T-helper 17 cell (primary cell): ENCODE measurements at places on chromosomes 1 and 21.

GRCh38 chr1:246450611-246451251, 56.3 kb downstream of the SMYD3 start:
- H3K27me3 ChIP-seq, result no peaks in the 10 kb centered on the region
- H3K4me1 ChIP-seq, result peaks cover 13% of the 10 kb centered on the region
- H3K27ac ChIP-seq, result no peak overlapping the region
- peaks cover 3% of the 10 kb centered on the region for H3K36me3 ChIP-seq

- H3K36me3 ChIP-seq, result peaks cover 5% of the 10 kb centered on the region
- DNase-seq, result peak; percentile 60
- H3K27ac ChIP-seq, result no peak overlapping the region
- peaks cover 15% of the 10 kb centered on the region for H3K4me1 ChIP-seq
- H3K4me3 ChIP-seq, result peak overlapping the region; percentile 77
These were observed 22.7 kb upstream of the ARF1 start for GRCh38 chr1:228059634-228060457.

DNA sequence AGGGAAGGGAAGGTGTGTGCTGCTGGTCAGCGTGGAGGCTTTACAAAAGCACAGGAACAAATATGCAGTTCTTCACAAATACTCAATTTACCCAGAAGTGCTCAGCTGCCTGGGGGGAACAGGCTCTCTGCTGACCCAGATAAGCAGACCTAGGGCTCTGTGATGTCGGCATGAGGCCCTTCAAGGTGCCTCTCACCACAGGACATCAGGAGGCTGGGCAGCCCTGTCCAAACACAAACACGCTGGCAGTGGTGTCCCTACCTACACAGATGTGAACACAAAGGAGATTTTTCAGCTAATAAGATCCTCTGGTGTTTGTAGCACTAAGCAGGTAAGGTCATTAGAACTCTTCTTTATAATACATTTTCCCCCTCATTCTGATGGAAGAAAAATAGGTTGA, 243.0 kb upstream of the PROX1 start:
- DNase-seq, result no peak
- H3K27me3 ChIP-seq, result no peaks in the 10 kb centered on the region
- no peaks in the 10 kb centered on the region for H3K4me1 ChIP-seq
- H3K27ac ChIP-seq, result no peak overlapping the region
- H3K36me3 ChIP-seq, result no peaks in the 10 kb centered on the region

GRCh38 chr1:53197291-53198200, 922 bp downstream of the CPT2 start:
- H3K27me3 ChIP-seq, result no peaks in the 10 kb centered on the region
- H3K27ac ChIP-seq, result peak overlapping the region; percentile 98
- peaks cover 16% of the 10 kb centered on the region for H3K36me3 ChIP-seq

GRCh38 chr1:231058416-231059109, 18.5 kb upstream of the FAM89A start:
- no peak overlapping the region for H3K27ac ChIP-seq
- peaks cover 2% of the 10 kb centered on the region for H3K36me3 ChIP-seq
- peaks cover 25% of the 10 kb centered on the region for H3K27me3 ChIP-seq
- no peak overlapping the region for H3K4me3 ChIP-seq
- H3K4me1 ChIP-seq, result peaks cover 4% of the 10 kb centered on the region
- no peak for DNase-seq

DNA sequence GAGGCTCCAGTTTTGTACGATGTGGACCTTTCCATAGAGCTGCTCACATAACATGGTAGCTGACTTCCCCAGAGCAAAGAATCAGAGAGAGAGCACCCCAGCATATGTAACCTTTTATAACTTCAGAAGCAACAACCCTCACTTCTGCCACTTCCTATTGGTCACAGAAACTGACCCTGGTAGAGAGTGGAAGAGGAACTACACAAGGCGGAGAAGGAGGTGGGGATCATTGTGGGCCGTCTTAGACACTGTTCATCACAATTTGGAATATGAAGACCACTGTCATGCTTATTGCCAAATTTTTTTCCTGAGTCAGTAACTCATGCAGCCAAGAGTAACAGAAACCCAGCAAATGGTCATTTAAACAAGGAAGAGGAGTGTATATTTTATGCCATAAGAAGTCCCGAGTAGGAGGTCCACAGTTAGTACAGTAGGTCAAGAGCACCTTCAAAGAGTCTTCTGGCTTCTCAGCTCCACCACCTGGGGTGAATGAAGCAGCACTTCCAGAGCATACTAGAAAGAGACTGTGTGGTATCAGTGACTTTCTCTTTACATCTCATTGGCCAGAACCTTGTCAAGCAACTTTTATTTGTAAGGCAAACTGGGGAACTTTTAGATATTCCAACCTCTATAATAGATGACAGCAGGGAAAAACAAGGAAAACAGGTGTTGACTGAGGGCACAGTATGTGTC, 71.8 kb downstream of the ODF2L start:
- no peak for DNase-seq
- H3K36me3 ChIP-seq, result peaks cover 2% of the 10 kb centered on the region
- no peak overlapping the region for H3K27ac ChIP-seq
- no peak overlapping the region for H3K4me3 ChIP-seq

GRCh38 chr1:115560027-115560426, 81.7 kb upstream of the VANGL1 start:
- no peak overlapping the region for H3K27ac ChIP-seq
- no peak for DNase-seq
- H3K4me3 ChIP-seq, result no peak overlapping the region

GRCh38 chr1:226665505-226666163, 73.4 kb downstream of the ITPKB start:
- H3K4me3 ChIP-seq, result peak overlapping the region; percentile 31
- H3K4me1 ChIP-seq, result peaks cover 66% of the 10 kb centered on the region
- DNase-seq, result no peak
- no peaks in the 10 kb centered on the region for H3K27me3 ChIP-seq
- H3K27ac ChIP-seq, result no peak overlapping the region

DNA sequence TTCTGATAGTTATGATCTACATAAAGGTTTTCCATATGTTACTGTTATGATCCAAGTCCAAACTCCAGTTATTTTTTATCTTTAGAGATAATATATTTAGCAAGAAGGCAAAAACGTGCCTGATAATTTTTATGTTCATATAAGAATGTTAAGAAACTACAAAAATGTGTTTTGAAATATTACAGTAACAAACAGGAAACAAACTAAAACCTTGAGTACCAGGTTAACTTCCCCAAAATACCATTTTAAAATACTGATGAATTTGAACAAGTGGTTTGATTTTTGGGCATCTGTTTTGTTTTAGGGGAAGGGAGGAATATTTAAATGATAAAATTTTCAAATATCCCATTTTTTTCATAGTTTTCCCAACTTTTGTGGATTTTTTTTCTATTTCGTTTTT, 124.8 kb downstream of the NR5A2 start:
- peaks cover 17% of the 10 kb centered on the region for H3K4me1 ChIP-seq
- H3K27me3 ChIP-seq, result no peaks in the 10 kb centered on the region
- no peak overlapping the region for H3K4me3 ChIP-seq
- H3K36me3 ChIP-seq, result peaks cover 2% of the 10 kb centered on the region
- DNase-seq, result no peak

DNA sequence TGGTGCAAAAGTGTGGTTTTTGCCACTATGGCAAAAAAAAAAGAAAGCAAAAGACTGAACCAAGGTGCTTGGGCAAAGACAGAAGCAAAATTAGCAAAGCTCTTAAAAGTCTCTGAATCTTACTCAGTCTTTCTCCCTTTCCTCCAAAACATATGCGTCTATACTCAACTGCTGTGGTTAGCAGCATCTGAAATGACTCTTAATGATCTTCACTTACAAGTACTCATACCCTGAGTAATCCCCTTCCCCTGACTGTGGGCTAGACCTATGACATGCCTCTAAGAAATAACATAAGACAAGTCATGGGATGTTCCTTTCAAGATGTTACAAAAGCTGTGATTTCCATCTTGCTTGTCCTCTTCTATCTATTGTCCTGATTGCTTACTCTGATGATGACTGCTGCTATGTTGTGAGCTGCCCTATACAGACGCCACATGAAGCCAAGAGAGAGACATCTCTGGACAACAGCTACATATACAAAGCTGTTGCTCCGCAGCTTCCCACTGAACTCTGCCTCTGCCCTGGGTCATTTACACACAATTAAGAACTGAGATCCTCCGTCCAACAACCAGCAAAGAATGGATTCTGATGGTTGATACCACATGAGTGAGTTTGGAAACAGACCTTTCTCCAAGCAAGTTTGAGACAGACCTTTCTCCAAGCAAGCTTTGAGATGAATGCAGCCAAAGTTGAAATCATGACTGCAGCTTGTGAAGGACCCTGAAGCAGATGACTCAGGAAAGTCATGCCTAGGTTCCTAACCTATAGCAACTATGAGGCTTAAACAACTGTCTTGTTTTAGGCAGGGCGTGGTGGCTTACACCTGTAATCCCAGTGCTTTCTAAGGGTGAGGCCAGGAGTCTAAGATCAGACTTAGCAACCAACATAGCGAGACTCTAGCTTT, 55.2 kb downstream of the PUM1 start:
- H3K27me3 ChIP-seq, result no peaks in the 10 kb centered on the region
- no peak for DNase-seq
- no peak overlapping the region for H3K27ac ChIP-seq
- peaks cover 52% of the 10 kb centered on the region for H3K4me1 ChIP-seq
- H3K36me3 ChIP-seq, result peaks cover 7% of the 10 kb centered on the region

GRCh38 chr1:214550857-214551435, 456 bp downstream of the PTPN14 start:
- H3K27me3 ChIP-seq, result peaks cover 82% of the 10 kb centered on the region
- H3K27ac ChIP-seq, result no peak overlapping the region
- H3K4me1 ChIP-seq, result no peaks in the 10 kb centered on the region
- DNase-seq, result no peak

GRCh38 chr1:245872475-245872874, 634.6 kb downstream of the SMYD3 start:
- DNase-seq, result no peak
- no peaks in the 10 kb centered on the region for H3K36me3 ChIP-seq
- H3K27me3 ChIP-seq, result no peaks in the 10 kb centered on the region
- H3K27ac ChIP-seq, result no peak overlapping the region
- no peak overlapping the region for H3K4me3 ChIP-seq

- no peak overlapping the region for H3K27ac ChIP-seq
- H3K36me3 ChIP-seq, result no peaks in the 10 kb centered on the region
- DNase-seq, result no peak
- peak overlapping the region; percentile 86 for H3K4me3 ChIP-seq
- H3K4me1 ChIP-seq, result peaks cover 10% of the 10 kb centered on the region
These were observed 2.0 kb downstream of the HUNK start for GRCh38 chr21:31874812-31875212.

DNA sequence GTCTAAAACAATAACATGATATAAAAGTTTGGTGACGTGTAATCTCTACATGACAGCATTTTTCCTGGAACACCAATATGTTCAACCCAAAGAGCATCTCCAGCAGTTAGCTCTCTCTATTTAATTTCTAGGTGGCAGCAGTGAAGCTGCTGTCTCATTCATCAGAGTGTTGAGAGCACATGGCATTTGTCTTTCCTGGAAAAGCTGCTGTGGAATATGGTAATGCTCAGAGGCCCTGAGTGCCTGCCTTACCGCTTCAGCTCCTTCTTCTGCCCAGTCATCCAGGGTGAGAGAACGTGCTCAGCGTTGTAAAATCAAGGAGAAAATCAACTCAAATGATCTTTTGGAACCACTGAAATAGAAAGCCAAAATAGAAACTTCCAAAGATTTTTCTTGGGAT, 640.7 kb downstream of the ADGRL2 start:
- no peak overlapping the region for H3K27ac ChIP-seq
- no peaks in the 10 kb centered on the region for H3K27me3 ChIP-seq
- no peaks in the 10 kb centered on the region for H3K36me3 ChIP-seq
- no peak for DNase-seq
- no peaks in the 10 kb centered on the region for H3K4me1 ChIP-seq

DNA sequence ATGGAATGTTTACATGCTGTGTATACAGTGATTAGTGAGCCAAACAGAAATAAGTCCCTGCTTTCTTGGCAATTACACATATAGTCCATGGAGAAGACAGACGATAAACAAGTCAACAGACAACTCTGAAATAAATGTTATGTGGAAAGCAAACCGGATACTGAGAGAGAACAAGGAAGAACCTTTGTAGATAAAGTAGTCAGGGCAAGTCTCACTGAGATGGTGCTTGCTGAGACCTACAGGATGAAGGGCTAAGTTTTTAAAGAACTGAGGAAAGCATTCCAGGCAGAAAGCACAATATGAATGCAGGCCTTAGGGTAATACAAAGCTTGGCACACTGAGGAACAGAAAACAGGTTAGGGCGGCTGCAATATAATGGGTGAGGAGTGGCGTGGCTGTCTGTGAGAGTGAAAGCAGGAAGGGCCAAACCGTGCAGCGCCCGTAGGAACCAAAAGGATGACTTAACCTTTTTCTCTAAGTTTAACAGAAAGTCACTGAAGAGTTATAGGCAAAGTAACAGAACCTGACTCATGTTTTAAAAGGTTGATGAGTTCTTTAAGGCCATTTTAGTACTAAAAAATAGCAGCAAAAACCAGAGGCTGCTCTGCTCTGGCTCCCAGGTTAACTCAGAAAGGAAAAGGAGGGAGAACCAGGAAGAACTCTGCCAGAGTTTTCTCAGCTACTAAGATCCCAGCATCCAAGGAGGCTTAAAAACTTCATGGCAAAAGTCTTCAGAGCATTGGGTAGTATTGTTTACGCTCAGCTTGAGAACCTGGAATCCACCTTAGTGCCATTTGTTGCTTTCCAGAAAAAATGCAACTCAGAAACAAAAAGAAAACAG, 8.7 kb upstream of the TTF2 start:
- no peaks in the 10 kb centered on the region for H3K27me3 ChIP-seq
- peaks cover 2% of the 10 kb centered on the region for H3K36me3 ChIP-seq
- H3K4me3 ChIP-seq, result peak overlapping the region; percentile 89
- peak overlapping the region; percentile 96 for H3K27ac ChIP-seq
- DNase-seq, result no peak
- peaks cover 25% of the 10 kb centered on the region for H3K4me1 ChIP-seq

DNA sequence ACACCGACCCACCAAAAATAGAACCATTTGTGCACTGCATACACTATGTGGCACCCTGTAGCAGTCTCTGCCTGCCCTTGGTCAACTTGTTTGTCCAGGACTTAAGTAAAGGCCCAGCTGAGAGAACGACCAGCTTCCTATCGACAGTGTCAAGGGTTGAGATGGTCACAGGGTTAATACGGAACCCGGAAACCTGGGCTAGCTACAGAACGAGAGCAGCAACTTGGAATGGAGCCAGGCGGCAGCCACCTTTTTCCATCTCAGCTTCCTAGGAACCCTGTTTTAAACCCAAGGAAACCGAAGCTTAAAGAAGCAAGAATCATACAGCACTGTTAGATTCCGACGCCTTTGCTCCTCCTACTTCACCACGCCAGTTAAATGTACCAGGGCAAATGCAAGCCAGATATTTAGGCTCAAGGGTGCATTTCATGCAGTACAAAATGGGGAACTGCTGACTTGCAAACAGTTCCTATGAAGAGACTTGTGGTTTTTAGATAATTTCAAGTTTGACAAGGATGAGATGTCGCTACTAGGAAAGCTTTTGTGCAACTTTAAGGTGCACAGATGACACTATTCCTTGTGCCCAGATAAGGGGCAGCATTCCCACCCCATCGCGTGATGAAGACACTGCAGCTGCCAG, 35.5 kb downstream of the SLC66A1 start:
- H3K4me3 ChIP-seq, result no peak overlapping the region
- DNase-seq, result no peak
- peaks cover 4% of the 10 kb centered on the region for H3K4me1 ChIP-seq
- no peaks in the 10 kb centered on the region for H3K27me3 ChIP-seq
- no peak overlapping the region for H3K27ac ChIP-seq

GRCh38 chr21:42820616-42821465, 58.5 kb downstream of the WDR4 start:
- no peak for DNase-seq
- H3K4me1 ChIP-seq, result peaks cover 8% of the 10 kb centered on the region
- H3K36me3 ChIP-seq, result peaks cover 2% of the 10 kb centered on the region
